Natural killer cell (primary cell): ENCODE measurements at places on chromosomes 2 and 18. TPM values are rescaled to one million over a fixed set of nuclear protein-coding genes. Genes with fewer than 3 reads are reported as not detected.

The CRYGD gene
- not detected for total RNA-seq

GRCh38 chr2:119442850-119443249 is 11.2 kb downstream of the TMEM37 start:
- H3K4me1 ChIP-seq, result no peaks in the 10 kb centered on the region
- H3K27me3 ChIP-seq, result peaks cover 3% of the 10 kb centered on the region
- no peak for DNase-seq
- H3K27ac ChIP-seq, result no peak overlapping the region
- no peak overlapping the region for H3K4me3 ChIP-seq

The CMPK2 gene
- total RNA-seq, result 5.8 TPM

The AQP12A gene
- not detected for total RNA-seq

DNA sequence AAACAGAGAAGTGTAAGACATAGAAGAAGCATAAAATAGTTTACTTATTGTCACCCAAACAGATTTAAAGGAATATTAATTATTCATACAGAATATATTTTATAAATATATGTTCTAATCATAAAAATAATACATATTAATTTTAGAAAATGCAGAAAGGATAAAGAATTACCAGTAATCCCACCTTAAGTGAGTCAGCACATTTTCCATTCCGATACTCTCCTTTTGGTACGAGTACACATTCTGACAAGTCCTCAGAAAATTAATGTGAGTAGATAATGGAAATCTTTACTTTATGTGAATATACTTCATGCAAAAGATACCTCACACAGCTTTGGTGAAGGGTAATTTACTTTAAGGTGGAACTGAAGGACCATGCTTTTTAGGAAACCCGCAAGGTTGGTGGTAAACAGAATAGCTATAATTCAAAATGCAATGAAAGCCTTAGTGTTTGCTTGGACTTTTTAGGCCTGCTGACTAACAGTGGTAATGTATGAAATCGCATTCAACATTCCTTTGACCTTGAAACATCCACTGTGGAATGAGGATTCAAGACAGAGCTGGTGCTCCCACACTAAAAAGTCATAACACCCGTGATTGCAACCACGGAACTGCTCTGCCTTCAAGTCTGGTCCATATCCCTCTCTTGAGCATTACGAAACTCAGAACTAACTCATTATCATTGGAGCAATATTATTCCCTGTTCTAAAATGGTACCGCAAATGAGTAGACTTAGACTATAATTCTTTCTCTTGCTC is 28.1 kb upstream of the HTR2B start:
- DNase-seq, result no peak
- peaks cover 32% of the 10 kb centered on the region for H3K36me3 ChIP-seq
- no peak overlapping the region for H3K27ac ChIP-seq
- no peaks in the 10 kb centered on the region for H3K27me3 ChIP-seq

DNA sequence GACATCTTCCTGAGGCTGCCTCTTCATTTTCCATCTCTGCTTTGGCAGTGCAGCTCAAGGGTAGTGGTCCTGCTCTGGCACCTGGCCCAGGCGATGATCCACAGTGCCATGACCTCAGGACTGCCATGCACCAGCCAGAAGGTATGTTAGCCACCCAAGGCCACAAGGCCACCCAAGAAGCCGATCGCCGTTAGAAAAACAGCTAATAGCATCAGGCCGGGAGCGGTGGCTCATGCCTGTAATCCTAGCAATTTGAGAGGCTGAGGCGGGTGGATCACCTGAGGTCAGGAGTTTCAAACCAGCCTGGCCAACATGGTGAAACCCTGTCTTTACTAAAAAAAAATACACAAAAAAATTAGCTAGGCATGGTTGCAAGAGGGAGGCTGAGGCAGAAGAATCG is 28.4 kb upstream of the UGGT1 start:
- no peaks in the 10 kb centered on the region for H3K36me3 ChIP-seq
- no peak overlapping the region for H3K4me3 ChIP-seq
- no peaks in the 10 kb centered on the region for H3K27me3 ChIP-seq
- no peak for DNase-seq
- H3K4me1 ChIP-seq, result no peaks in the 10 kb centered on the region
- no peak overlapping the region for H3K27ac ChIP-seq

GRCh38 chr2:207093234-207093633 is 72.5 kb downstream of the KLF7 start:
- DNase-seq, result no peak
- no peak overlapping the region for H3K4me3 ChIP-seq
- no peaks in the 10 kb centered on the region for H3K36me3 ChIP-seq
- H3K4me1 ChIP-seq, result peaks cover 5% of the 10 kb centered on the region
- H3K27me3 ChIP-seq, result no peaks in the 10 kb centered on the region
- H3K27ac ChIP-seq, result no peak overlapping the region

DNA sequence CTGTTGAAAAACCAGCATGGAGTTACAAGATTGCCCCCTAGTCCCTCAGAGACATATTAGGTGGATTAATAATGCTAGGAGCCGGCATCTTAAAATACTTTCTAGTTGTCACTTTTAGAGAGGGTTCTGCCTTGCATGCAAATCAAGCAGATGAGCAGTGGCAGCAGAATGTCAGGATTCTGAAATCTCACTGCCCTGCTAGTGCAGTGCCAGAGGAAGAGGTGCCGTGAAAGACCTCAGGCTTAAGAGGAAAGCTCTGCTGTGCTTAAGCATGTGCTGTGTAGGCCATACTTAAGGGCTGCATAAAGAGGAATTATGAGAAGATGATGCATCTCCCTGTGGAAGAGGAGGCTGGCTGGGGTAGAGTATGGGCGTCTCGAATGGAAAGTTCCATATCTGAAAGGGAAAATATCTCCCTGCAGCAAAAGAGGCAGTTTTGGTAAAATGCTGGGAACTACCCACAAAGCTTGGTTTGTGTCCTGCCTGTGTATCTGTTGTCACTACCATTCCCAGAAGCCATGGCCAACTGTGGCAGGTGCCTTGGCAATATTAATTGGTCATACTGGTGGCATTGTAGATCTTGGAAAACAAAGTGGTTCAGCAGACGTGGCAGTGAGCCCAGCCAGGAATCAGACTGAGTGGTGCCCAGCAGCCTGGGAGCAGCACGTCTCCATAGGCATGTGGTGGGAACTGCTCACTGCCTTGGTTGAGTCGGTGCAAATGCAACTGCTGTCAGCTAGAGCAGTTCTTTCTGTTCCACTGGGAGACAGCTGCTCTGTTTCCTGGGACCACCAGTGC is 131.9 kb downstream of the EVA1A start:
- H3K36me3 ChIP-seq, result no peaks in the 10 kb centered on the region
- H3K4me1 ChIP-seq, result no peaks in the 10 kb centered on the region
- no peaks in the 10 kb centered on the region for H3K27me3 ChIP-seq
- H3K27ac ChIP-seq, result no peak overlapping the region

The ARHGAP28 gene
- total RNA-seq, result not detected

DNA sequence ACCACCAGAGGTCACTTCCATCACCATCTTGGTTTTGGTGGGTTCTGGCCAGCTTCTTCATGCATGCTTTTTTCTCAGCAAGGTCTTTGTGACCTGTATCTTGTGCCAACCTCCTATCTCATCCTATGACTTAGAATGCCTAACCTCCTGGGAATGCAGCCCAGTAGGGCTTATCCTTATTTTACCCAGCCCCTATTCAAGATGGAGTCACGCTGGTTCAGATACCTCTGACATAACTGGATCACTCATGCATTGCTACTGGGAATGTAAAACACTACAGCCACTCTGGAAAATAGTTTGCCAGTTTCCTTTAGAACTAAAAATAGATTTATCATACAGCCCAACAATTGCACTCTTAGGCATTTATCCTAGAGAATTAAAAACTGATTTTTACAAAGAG is 219.2 kb downstream of the IRS1 start:
- no peak for DNase-seq
- no peak overlapping the region for H3K4me3 ChIP-seq
- no peaks in the 10 kb centered on the region for H3K4me1 ChIP-seq
- H3K27me3 ChIP-seq, result no peaks in the 10 kb centered on the region
- H3K36me3 ChIP-seq, result no peaks in the 10 kb centered on the region
- no peak overlapping the region for H3K27ac ChIP-seq

- H3K36me3 ChIP-seq, result no peaks in the 10 kb centered on the region
- H3K27ac ChIP-seq, result no peak overlapping the region
- no peak for DNase-seq
Observed at GRCh38 chr2:778731-779350, 101.6 kb upstream of the TMEM18 start.

GRCh38 chr2:232994446-232994845 is 18.6 kb downstream of the NGEF start:
- no peak overlapping the region for H3K4me3 ChIP-seq
- H3K27me3 ChIP-seq, result no peaks in the 10 kb centered on the region
- H3K4me1 ChIP-seq, result no peaks in the 10 kb centered on the region
- no peak for DNase-seq
- no peak overlapping the region for H3K27ac ChIP-seq
- no peaks in the 10 kb centered on the region for H3K36me3 ChIP-seq

The CTAGE1 gene
- total RNA-seq, result not detected

- no peak overlapping the region for H3K27ac ChIP-seq
- no peak overlapping the region for H3K4me3 ChIP-seq
- no peaks in the 10 kb centered on the region for H3K27me3 ChIP-seq
- DNase-seq, result no peak
- H3K4me1 ChIP-seq, result no peaks in the 10 kb centered on the region
- H3K36me3 ChIP-seq, result no peaks in the 10 kb centered on the region
Observed at GRCh38 chr2:119259296-119259860, 35.7 kb downstream of the STEAP3 start.

GRCh38 chr2:20106746-20107145 is 55.3 kb upstream of the LAPTM4A start:
- H3K27ac ChIP-seq, result no peak overlapping the region
- peak; percentile 17 for DNase-seq
- H3K36me3 ChIP-seq, result no peaks in the 10 kb centered on the region

DNA sequence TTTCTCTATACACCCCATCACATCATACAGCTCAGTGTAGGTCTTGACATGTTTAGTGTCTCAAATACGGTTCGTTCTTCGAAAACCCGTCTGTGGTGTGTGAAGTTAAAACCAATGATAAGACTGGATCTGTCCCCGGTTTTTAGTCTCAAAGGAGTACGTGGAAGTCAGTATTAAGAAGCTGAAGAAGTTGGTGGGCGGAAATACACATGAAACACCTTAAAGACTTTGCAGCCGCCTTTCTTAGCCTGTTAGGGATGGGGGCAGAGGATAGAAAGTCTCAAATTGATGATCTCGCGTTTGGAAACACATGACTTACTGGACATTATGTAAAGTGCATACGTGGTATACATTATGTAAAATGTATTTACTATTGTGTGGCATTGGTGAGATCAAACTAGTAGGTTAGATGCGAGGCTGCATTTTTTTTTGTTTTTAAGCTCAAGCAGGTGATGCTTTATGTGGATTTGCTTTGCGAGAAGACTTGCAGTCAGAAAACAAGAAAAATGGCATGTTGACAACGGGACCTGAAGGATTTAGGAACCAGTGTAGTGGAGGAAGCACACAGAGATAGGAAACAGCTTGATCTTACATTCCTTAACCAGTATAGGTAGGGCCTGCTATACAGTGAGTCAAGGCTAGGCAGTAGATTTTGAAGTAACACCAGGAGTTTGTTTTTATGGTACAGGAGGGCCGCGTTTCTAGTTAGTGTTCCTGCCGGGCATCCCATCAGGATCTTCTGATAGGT is 1.2 kb downstream of the CNOT11 start:
- H3K27ac ChIP-seq, result peak overlapping the region; percentile 96
- H3K27me3 ChIP-seq, result no peaks in the 10 kb centered on the region
- DNase-seq, result peak; percentile 51
- H3K4me3 ChIP-seq, result peak overlapping the region; percentile 84
- H3K36me3 ChIP-seq, result peaks cover 15% of the 10 kb centered on the region
- peaks cover 35% of the 10 kb centered on the region for H3K4me1 ChIP-seq

GRCh38 chr2:159614534-159615366 is 1.6 kb downstream of the BAZ2B start:
- no peak for DNase-seq
- peak overlapping the region; percentile 74 for H3K4me3 ChIP-seq
- peaks cover 15% of the 10 kb centered on the region for H3K27me3 ChIP-seq
- no peaks in the 10 kb centered on the region for H3K36me3 ChIP-seq
- peak overlapping the region; percentile 67 for H3K27ac ChIP-seq
- H3K4me1 ChIP-seq, result peaks cover 9% of the 10 kb centered on the region

DNA sequence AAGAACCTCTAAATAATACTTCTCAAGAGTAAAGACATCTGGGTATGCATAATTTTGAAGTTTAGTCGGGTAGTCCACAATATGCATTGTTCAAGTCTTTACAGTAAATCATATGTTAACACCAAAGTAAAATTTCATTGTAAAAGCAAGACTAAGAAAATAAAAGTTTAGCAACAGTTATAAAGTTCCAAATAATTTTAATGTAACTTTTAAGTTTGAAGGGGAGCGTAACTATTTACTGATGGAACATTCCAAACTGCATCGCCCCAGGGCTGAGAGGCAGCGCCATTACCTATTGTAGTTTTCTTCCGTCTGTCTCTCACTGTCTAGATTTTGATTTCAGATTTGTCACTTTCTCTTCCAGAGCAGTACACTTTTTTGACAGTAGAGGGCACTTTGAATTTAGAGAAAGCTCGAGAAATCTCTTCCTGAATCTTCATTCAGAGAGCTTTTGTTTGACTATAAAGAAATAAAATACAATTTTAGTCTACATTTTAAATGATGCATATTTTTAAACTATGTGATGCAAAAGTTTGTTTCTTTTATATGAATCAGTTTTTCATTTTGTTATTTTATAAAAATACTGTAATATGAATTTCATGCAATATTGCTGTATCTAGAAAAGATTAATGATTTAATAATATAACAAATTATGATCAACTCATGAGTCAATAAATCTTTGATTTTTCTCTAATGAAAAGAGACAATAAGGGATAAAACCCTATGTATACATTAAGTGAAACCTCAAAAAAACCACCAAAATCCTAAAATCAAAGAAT is 389.8 kb downstream of the FIGN start:
- H3K27ac ChIP-seq, result no peak overlapping the region
- H3K36me3 ChIP-seq, result no peaks in the 10 kb centered on the region
- H3K27me3 ChIP-seq, result no peaks in the 10 kb centered on the region
- no peaks in the 10 kb centered on the region for H3K4me1 ChIP-seq
- no peak overlapping the region for H3K4me3 ChIP-seq
- DNase-seq, result no peak

GRCh38 chr2:7480431-7480830 is 563.2 kb downstream of the RNF144A start:
- H3K4me3 ChIP-seq, result no peak overlapping the region
- H3K27ac ChIP-seq, result no peak overlapping the region
- no peaks in the 10 kb centered on the region for H3K4me1 ChIP-seq
- H3K36me3 ChIP-seq, result no peaks in the 10 kb centered on the region
- no peak for DNase-seq

The CRACDL gene
- 0.40 TPM for total RNA-seq

The GCKR gene
- not detected for total RNA-seq

GRCh38 chr2:201909348-201909747 is 103.0 kb downstream of the CDK15 start:
- H3K27me3 ChIP-seq, result no peaks in the 10 kb centered on the region
- DNase-seq, result no peak
- H3K4me3 ChIP-seq, result no peak overlapping the region
- no peak overlapping the region for H3K27ac ChIP-seq

The CCDC148 gene
- total RNA-seq, result not detected

The VAMP5 gene
- total RNA-seq, result 36.7 TPM

The ZSWIM2 gene
- total RNA-seq, result not detected

DNA sequence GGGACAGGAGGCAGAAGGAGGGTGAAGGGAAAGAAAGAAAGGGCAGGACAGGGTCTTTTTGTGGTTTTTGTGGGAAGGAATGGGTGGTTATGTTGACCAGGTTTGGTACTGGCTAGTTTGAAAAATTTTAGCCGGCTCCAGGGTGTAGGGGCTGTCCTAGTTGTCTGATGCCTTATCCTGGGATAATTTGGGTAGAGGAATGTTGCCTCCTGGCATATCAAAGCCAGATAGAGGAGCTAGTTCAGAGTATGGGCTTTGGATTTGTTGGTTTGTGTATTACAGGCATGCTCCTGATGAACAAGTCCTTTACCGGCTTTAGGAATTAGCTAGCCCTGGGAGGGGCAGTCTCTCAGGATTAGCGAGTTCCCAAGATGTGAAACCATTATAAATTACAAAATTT is 101.1 kb upstream of the LHCGR start:
- H3K27ac ChIP-seq, result no peak overlapping the region
- no peaks in the 10 kb centered on the region for H3K27me3 ChIP-seq
- H3K36me3 ChIP-seq, result no peaks in the 10 kb centered on the region
- H3K4me3 ChIP-seq, result no peak overlapping the region
